ENCODE measurements at places on chromosomes 7 and 10.

- no peak for DNase-seq
Measured at GRCh38 chr7:131021902-131022301, 287.9 kb upstream of the KLF14 start.

- no peak for DNase-seq
Measured at GRCh38 chr7:76425156-76425555, 406 bp downstream of the ZP3 start.

- DNase-seq = no peak
Measured at GRCh38 chr7:90839316-90839715, 243.2 kb downstream of the CDK14 start.

GRCh38 chr7:5607951-5608656, 173.4 kb downstream of the RNF216 start:
- no peak for DNase-seq

DNA sequence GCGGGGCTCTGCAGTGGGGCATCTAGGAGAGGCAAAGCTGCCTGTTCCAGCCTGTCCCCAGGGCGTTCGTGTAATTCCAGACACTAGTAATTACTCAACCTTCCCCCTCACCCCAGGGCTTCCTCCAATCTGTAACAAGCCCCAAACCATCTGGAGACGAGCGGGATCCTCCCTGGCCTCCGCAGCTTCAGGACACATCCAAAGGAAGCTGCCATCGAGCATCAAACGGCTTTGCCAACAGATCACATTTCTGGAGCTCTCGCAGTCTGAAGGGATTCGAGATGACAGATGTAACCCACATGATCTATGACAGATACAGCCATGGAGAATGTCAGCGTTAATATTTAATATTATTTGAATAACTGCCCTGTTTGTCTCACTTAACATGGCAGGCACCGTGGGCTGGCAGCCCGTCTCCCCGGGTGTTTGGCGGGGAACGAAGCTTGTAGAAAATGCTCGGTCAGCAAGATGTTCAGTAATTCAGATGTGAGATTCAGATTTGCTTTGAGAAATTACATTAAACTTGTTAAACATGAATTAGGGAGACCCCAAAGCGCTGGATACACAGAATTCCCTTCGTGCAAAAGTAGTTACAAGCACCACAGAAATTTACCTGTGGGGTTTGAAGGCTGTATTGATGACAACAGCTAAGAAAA, 108.5 kb upstream of the C7orf33 start:
- DNase-seq = no peak

- DNase-seq = no peak
Measured at GRCh38 chr10:72809006-72809405, 84.5 kb upstream of the OIT3 start.

GRCh38 chr7:1915326-1915725, 245.2 kb downstream of the ELFN1 start:
- no peak for DNase-seq

Data from HTR-8/SVneo (cell line).